ENCODE measurements at places on chromosomes 2 and 18. TPM values are rescaled to one million over a fixed set of nuclear protein-coding genes. Genes with fewer than 3 reads are reported as not detected.

Gene CREG2
- total RNA-seq: not detected

Gene SLC9A4
- total RNA-seq: not detected

Gene HES6
- 2.7 TPM for total RNA-seq

Gene LYG1
- total RNA-seq: 0.77 TPM

GRCh38 chr2:169828141-169828811 lies 1.0 kb downstream of the UBR3 start:
- no peak for DNase-seq

- DNase-seq: peak; percentile 66
These were observed at the start of gene MATN3 for GRCh38 chr2:20012282-20013125. Gene MATN3, minus strand, starts transcription at chr2:20012668. Its CDS starts 37 bp downstream, at chr2:20012631.
